T-helper 9 cell (primary cell): ENCODE measurements at places on chromosomes 3 and 15.

DNA sequence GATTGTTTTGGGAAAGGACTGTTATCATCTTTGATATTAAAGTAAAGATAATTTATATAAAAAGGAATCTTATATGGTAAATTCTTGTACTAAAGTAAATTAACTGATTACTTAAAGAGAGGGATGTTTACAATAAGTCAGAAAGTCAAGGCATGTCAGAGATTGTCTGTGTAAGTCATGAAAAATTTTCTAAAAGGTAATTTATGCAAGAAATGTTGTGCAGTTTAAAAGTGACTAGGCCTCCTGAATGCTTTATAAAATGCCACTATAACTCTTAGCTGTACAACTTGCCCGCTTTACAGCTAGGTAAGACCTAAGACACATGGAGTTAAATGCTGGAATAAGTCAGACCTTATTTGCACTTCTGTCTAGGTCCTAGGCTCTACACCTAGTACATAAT lies 692.9 kb downstream of the GBE1 start:
- no peak for DNase-seq

GRCh38 chr3:81045246-81045645 lies 716.2 kb downstream of the GBE1 start:
- DNase-seq: no peak

- DNase-seq: no peak
Measured at GRCh38 chr3:194871864-194872668, 186.4 kb downstream of the FAM43A start.

- no peak for DNase-seq
Measured at GRCh38 chr3:114411811-114412803, 118.3 kb downstream of the TIGIT start.

DNA sequence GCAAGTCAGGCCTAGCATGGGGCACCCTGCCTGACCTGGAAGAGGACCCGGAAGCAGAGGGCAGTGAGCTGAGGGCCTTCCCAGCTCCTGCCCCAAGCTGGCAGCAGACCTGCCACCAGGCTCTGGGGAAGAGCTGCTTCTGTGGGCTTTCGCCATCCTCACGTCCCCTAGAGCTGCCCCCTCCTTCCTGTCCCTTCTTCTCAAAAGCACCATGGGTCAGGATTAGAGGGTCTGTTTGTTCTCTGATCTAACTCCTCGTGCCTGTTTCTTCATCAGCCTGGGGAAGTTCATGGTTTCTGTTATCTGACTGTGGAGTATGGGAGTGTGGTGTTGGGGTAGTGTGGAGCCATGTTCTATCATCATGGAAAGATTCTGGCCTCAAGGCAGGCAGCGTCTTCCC lies 58.4 kb upstream of the POLG start:
- no peak for DNase-seq

DNA sequence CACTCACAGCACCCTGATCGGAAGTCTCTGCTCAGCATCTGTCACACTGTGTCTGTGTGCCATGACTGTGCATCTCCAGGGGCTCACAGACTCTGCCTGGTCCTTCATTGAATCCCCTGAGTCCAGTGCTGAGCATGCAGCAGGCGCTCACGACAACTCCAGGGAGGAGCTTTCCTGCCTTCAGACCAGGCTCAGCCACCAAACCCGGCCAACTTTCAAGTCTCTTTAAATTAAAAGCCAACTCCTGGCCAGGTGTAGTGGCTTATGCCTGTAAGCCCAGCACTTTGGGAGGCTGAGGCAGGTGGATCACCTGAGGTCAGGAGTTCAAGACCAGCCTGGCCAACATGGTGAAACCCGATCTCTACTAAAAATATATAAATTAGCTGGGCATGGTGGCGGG lies 24.2 kb downstream of the GRAMD2A start:
- no peak for DNase-seq

- DNase-seq: no peak
Measured at GRCh38 chr15:67548862-67549651, 6.6 kb downstream of the MAP2K5 start.

- DNase-seq: no peak
Measured at GRCh38 chr3:71520161-71521020, 63.1 kb downstream of the FOXP1 start.

DNA sequence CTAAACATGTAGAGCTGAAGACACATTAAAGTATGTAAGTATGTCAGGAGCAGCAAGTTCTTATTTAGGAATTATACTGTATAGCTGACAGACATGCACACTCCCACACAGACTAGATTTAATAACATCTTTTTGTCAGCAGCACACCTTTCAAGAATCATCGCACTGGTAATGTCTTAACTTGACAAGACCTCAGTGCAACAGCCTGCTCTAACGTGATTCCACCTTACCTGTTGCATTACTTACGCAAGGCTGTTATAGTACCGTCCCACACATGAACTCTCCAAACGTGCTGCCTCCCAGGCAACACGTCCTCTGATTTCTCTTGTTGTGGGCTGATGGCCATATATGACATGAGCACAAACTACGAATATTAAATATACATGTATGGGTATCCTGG lies 11.9 kb downstream of the CHRM5 start:
- no peak for DNase-seq

DNA sequence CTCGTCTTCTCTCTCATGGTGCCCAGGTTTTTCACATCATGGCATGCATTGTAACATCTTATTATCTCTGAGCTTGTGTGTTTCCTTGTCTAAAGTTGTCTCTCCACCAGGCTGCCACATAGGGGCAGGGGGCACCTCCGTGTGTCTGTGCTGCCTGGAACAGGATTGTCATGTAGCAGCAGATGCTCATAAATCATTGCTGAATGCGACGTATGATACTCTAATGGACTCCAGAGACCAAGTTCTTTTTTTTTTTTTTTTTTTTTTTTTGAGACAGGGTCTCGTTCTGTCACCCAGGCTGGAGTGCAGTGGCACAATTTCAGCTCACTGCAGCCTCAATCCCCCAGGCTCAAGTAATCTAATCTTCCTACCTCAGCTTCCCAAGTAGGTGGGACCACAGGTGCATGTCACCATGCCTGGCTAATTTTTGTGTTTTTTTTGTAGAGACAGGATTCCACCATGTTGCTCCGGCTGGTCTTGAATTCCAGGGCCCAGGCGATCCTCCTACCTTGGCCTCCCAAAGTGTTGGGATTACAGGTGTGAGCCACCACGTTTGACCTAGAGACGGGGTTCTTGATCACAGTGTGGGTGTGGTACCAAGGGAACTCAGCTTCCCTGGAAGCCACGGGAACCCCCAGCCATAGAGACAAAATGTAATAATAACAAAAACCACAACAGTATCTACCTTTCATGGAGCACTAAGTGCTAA lies 4.7 kb upstream of the DNASE1L3 start:
- no peak for DNase-seq

DNA sequence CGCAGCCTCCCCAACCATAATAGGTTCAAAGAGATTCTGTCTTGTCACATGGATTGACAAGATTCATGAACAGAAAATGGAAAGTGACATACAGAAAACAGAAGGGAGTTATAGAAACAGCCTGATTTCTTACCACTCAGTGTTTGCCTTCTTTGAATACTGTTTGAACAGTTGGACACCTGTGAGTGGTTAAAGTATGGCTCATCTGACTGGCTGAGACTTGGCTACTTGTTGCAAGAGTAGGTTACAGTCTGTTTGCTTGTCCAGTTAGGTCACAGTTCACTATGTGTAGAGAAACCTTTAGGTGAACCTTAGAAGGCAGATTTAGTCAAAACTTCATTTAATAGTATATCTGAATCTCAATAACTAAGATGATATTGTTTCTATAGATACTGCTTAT lies 1003.9 kb upstream of the EPHA6 start:
- no peak for DNase-seq

DNA sequence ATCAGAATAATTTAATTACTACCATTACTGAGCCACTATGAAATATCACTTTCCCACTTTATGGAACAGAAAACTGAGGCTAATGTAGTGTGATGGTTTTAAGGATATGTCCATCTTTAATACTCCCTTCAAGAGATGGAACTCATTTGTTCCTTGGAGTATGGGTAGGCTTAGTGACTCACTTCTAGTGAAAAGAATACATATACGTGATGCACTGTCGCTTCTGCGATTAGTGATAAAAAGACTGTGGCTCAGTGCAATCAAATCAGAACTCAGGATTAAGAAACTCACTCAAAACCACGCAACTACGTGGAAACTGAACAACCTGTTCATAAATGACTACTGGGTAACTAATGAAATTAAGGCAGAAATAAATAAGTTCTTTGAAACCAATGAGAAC lies 216.6 kb downstream of the SUCLG2 start:
- no peak for DNase-seq

DNA sequence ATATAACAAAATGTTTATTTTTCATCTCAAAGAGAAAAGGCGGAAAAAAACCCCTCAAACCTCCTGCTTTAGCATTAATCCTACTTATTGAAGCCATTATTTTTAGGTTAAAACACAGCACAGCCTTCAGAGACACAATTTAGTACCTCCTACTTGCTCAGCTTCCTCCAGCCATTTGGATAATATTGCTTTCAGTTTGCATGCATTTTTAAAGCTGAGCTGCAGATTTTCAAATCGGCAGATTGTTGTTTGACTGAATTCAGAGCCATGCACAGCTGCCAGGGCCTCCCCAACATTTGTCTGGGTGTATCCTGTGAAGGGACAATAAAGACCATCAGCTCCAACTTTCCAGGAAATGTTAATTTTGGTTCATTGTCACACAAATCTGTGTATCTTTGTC lies 14.5 kb downstream of the POU1F1 start:
- no peak for DNase-seq
